ENCODE measurements at places on chromosomes 12 and 14. TPM values are rescaled to one million over a fixed set of nuclear protein-coding genes. Genes with fewer than 3 reads are reported as not detected.

- no peak for DNase-seq
Observed at GRCh38 chr12:120678572-120678971, 8.4 kb upstream of the MLEC start.

DNA sequence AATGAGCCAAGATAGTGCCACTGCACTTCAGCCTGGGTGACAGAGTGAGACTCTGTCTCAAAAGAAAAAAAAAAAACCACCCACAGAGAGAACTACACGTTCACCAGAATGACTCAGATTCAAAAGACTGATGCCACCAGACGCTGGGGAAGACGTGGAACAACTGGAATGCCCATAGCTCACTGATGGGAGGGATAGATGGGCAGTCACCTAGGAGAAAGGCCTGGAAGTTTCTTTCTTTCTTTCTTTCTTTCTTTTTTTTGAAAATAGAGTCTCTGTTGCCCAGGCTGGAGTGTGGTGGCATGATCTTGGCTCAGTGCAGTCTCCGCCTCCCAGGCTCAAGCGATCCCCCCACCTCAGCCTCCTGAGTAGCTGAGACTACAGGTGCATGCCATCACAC lies 10.0 kb upstream of the KLC1 start:
- DNase-seq: no peak

DNA sequence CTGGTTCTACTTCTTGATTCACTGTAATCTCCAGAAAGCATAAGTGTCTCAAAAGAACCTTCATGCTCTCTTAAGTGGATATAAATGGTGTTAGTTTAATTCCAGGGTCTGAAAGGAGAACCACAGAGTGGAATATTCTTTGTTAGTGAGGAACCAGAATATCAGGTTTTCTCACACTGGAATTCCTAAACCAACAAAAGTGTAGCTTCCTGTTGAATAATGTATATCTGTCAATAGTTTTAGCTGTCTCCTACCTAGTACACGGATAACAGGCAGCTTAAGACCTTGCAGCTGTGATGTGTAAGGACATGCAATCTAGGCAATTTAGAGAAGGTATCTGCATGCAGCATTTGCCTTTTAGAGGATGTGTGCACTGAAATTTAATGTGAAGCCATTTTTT lies 24.0 kb downstream of the LRIG3 start:
- DNase-seq: no peak

- DNase-seq: no peak
Observed at GRCh38 chr12:77019920-77020319, 45.4 kb downstream of the E2F7 start.

DNA sequence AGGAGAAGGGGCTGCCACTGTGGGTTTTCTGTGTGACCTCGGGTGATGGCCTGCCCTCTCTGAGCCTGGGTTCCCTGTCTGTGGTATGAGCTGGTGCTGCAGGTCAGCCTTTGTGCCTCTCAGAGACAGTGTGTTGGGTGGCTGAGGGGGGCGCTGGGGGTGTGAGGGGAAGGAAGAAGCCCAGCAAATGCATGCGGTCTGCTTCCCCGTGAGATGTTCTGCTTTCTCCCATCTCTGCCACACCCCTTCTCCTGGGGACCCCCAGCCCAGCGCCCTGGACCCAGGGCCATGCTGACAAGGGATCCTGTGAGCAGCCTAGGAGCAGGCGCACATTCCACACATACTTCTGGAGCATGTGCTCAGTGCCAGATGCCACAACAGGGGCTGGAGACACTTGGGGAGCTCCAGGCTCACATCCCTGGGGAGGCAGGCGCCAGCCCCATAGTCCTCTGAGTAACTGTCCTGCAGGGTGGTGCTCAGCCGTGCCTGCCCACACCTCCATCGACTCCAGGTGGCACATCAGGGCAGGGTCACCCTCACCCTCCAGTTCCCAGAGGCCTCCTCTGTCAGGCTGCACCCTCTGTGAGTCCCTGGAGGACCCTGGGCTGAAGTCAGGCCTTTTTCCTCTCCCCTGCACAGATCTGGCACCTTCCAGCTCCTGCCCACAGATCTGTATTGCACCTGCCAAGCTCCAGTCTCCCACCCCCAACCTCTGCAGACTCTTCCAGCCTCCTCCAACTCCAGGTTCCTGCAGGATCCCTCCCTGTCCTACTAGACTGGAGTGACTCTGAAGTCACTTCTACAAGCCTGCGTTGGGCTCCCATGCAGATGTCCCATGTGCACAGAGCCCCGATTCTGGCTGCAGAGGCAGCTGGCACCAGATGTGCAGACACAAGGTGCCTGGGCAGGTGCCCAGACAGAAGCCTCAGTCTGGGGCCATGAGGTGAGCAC lies 205.6 kb downstream of the KIF26A start:
- peak; percentile 28 for DNase-seq

DNA sequence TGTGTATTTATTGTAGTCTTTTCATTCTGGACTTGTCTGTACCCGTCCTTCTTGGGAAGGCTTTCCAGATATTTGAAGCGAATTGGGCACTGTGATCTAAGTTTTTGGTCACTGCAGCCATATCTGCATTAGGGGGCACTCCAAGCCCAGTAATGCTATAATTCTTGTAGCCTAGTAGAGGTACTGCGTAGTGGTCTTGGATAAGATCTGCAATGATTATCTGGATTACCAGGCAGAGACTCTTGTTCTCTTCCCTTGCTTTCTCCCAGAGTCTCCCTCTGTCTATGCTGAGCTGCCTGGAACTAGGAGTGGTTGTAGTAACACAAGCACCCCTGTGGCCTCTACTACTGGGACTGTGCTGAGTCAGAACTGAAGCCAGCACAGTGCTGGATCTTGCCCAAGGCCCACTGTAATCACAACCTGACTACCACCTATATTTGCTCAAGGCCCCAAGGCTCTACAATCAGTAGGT lies 30.0 kb downstream of the SLC38A2 start:
- DNase-seq: no peak

GRCh38 chr12:76383988-76384387 lies 35.8 kb upstream of the BBS10 start:
- DNase-seq: no peak

GRCh38 chr12:68967046-68967445 lies 34.1 kb upstream of the CPM start:
- no peak for DNase-seq

GRCh38 chr12:71415336-71416231 lies 24.0 kb upstream of the LGR5 start:
- DNase-seq: no peak

DNA sequence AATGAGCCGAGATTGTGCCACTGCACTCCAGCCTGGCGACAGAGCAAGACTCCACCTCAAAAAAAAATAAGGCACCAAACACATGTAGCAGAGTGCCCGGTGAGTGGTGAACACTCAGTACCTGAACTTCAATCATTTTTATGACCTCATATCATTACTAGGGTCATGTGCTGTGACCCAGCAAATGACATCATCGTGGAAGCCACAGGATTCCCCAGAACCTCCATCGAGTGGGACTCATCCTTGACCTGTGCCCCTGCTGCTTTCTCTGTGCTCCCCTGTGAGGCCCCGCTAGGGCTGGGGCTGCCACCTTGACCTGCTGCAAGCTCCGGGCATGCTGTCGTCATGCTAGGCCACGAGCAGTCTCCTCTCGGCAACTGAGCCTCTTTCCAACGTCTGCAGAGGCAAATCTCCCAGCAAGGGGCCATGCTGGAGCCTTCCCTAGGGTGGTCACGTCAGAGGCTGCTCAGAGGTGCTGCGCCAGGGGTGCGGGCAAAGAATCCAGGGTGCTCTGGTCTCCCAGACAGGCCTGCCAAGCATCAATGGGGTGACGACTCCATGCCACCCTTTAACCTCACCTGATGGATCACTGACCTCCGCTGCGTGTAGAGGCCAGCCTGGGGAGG lies 18.5 kb downstream of the GLTP start:
- DNase-seq: no peak

DNA sequence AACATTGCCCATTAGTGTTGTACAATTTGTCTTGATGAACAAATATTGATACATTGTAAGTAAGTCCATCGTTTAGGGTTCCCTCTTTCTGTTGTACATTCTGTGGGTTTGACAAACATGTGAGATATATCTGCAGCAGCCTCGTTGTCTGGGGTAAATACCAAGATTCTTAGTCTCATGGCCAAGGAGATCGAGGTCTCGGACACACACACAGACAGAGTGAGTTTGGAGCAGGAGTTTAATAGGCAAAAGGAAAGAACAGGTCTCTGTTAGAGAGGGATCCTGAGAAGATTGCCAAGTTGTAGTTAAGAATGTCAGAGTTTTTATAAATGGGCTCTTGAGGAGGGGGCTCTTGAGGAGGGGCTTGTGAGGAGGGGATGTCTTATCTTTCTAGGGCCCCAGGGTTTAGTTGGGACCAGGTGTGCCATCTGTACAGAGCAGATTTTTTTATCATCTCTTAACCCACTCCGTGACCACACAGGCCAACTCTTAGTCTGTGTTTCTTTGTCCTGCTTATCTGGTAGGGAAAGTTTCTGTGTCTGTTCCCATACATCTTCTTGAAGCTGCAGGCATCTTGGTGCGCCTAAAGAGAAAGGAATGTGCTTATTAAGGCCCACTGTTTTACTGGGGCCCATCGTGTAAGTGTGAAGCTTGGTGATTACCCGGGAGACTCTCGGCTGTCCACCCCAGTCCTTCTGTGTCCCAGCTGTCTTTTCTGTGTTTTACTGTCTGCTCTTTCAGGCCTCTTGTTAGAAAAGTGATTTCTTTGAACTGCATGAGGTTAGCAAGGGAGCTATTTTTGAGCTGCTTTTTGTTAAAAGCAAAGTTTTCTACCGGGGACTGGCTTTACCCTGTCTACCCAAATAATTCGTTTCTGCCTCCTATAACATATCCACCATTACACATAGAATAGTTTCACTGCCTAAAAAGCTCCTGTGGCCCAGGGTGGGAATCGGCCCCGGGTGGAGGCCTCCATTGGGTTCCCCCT lies 22.4 kb upstream of the CLEC2D start:
- DNase-seq: no peak

DNA sequence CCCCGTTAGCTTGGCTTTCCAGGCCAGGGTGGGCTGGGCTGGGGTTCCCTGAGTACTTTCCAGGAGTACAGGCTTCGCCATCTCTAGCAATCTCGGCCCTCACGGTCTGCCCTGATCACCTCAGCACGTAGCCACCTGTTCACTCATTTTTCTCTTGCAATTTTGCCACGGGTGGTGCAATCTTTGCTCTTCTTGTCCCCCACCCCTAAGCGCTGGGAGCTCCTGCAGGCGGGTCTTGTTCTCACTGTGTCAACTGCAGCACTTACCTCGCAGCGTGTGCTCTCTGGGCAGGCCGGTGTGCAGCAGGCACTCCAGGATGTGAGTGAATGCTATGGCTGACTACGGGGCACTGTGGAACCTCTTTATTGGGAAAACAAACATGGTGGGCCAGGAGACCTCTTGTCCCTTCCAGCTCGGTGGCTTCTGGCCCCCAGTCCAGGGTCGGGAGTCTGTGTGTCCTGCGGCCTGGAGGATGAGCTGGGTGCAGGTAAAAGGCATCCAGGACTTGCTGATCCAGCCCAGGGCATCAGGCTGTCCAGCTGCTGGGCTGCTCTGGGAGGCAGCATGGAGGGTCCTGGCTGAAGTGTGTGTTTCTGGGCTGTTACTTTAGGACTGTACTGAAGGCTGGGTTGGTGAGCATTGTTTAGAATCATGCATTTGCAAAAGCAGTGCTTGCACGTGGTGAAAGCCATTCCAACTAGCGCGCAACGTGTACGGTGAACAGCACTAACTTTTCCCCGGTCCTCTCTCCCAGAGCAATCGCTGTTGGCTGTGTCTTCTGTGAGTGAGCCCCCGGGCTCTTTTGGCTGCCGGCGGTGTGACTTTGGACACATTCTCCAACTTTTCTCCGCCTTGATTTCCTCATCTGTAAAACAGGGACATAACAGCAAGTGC lies 1.5 kb upstream of the ULK1 start:
- peak; percentile 40 for DNase-seq

- no peak for DNase-seq
Observed at GRCh38 chr14:63245893-63246292, 41.6 kb downstream of the RHOJ start.

- DNase-seq: no peak
Observed at GRCh38 chr12:105359856-105360255, 29.4 kb downstream of the C12orf75 start.

GRCh38 chr14:25574628-25575325 lies 524.8 kb upstream of the STXBP6 start:
- no peak for DNase-seq

DNA sequence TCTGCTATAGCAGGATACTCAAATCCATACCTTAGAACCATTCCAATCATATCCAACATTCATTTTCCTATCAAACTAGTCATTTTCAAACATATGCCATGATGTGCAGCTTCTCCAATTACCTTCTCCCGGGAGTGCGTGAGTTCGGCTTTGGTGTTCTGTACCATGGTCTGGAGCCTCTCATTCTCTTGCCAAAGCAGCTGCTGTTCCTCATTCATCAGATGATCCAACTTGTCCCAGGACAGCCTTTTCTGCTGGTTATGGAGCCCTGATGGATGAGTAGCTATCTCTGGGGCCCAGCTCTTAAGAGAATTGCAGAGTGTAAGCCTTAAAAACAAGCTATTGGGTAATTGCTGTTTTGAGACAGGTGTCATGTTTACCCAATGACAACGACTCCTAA lies 71.1 kb upstream of the SAV1 start:
- no peak for DNase-seq

The LTBR gene
- total RNA-seq: 55.8 TPM

The KRT75 gene
- total RNA-seq: not detected

The KIF5A gene
- 0.28 TPM for total RNA-seq

The COCH gene
- total RNA-seq: 0.30 TPM

The REM2 gene
- 0.98 TPM for total RNA-seq

The GPX2 gene
- not detected for total RNA-seq

The GZMB gene
- total RNA-seq: 1.3 TPM

The ADAM21 gene
- total RNA-seq: 0.20 TPM

The DHH gene
- total RNA-seq: 0.20 TPM

The NELL2 gene
- 0.56 TPM for total RNA-seq

All from ovary (tissue), 10 donors.